ENCODE measurements at places on chromosomes 3 and 15. TPM values are rescaled to one million over a fixed set of nuclear protein-coding genes. Genes with fewer than 3 reads are reported as not detected.

PLS1 gene
- 8.9 TPM for total RNA-seq

GPR149 gene
- total RNA-seq, result not detected

SACM1L gene
- 29.8 TPM for total RNA-seq

AGBL1 gene
- total RNA-seq, result not detected

DNA sequence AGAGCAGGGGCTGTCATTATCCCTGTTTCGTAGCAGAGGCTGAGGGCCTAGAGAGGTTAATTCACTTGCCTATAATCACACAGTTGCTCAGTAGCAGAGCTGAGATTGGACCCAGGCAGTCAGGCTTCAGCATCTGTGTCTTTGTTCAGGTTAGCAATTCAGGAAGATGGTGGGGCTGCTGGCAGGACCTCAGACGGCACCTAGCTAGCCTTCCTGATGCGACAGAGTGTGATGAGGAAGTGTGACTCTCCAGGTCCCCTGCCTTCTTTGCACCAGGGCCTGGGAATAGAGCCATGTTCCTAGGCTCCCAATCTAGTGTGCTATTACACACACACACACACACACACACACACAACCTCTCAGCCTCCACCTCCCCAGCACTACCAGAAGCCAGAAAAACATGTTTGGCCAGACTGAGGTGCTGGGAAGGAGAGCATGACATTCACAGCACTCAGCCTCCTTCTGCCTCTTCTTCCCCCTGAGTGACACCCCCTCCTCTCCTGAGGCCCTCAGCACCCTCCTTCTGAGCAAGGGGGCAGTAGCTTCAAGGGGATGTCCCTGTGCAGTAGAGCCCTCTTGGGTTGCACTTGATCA, 88.9 kb downstream of the TLE3 start:
- peaks cover 9% of the 10 kb centered on the region for H3K4me1 ChIP-seq
- H3K27me3 ChIP-seq, result no peaks in the 10 kb centered on the region
- DNase-seq, result no peak
- H3K36me3 ChIP-seq, result no peaks in the 10 kb centered on the region
- no peak overlapping the region for H3K27ac ChIP-seq

- DNase-seq, result no peak
- no peak overlapping the region for H3K4me3 ChIP-seq
- no peaks in the 10 kb centered on the region for H3K4me1 ChIP-seq
- no peak overlapping the region for H3K27ac ChIP-seq
- H3K36me3 ChIP-seq, result no peaks in the 10 kb centered on the region
Observed at GRCh38 chr15:57972864-57973263, 92.6 kb downstream of the ALDH1A2 start.

- H3K4me3 ChIP-seq, result no peak overlapping the region
- no peaks in the 10 kb centered on the region for H3K4me1 ChIP-seq
- peak; percentile 9 for DNase-seq
- no peak overlapping the region for H3K27ac ChIP-seq
- H3K36me3 ChIP-seq, result no peaks in the 10 kb centered on the region
Observed at GRCh38 chr3:62201438-62202035, 171.8 kb downstream of the FEZF2 start.

DNA sequence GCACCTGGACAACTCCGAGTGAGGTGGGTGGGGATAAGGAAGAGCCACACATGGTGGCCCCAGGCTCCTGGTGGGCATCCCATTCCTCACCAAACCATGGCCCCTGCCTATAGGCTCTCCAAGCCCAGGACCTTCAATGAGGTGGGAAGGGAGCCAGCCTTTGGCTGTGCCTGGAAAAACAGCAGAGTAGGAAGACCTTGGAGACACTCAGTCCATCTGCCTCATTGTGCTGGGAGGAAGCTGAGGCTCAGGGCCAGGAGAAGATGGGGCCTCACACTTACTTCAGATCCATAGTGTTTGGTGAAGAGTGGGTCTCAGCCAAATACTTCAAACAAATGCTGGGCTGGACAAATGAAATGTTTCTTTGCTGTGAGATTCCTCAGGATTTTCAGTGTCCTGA, 47.4 kb upstream of the APEH start:
- H3K27me3 ChIP-seq, result no peaks in the 10 kb centered on the region
- DNase-seq, result no peak
- H3K27ac ChIP-seq, result no peak overlapping the region
- H3K4me3 ChIP-seq, result no peak overlapping the region

Data from A673 (cell line).